GM23338 (cell line): ENCODE measurements at places on chromosomes 11 and 22.

DNA sequence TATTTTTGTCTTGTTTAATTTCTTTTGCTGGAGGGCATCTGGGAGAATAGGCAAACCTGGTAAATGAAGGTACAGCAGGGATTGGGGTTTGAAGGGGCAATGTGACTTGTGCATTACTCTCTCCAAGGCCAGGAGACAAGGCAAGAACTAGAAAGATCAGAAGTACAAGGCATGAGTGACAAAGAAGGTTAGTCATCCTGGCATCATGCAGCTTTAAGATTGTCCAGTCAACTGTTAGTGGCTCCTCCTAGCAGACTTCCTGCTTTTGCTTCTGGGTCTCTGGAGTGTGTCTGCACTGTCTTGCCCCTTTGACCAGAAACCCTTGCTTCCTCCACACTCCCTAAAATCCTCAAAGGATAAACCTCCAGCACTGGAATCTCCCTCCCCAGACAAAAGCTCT, 27.2 kb upstream of the GLYATL1 start:
- no peak for DNase-seq

DNA sequence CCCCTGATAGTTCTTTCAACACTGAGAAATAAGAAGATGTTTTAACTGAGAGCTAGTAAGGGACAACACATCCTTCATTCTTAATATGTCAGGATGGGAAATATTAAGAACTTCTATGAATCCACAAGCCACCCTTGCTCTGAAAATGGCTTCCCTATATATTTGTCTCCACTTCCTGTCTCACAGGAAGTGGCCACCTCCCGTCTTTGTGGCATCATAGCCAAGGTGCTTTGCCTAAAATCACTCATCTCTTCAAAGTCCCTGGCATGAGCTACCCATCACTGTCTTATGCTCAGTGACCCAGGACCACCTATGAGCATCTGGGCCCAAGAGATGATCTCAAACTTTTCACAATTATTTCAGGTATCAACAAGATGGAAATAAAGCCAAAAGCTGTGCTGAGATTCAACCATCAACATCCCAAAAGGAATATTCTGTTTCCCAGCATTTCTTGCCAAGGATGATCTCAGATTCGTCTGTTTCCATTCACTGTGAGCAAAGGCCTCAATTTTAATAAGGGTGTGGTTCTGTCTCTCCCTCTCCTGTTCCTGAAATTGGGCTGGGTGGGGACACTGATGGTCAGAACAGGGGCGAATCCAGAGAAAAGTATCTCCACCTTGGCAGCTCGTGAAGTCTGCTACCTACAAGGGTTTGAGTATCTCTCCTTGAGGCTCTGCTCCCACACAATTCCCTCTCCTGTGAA, 493.9 kb downstream of the MN1 start:
- no peak for DNase-seq

DNA sequence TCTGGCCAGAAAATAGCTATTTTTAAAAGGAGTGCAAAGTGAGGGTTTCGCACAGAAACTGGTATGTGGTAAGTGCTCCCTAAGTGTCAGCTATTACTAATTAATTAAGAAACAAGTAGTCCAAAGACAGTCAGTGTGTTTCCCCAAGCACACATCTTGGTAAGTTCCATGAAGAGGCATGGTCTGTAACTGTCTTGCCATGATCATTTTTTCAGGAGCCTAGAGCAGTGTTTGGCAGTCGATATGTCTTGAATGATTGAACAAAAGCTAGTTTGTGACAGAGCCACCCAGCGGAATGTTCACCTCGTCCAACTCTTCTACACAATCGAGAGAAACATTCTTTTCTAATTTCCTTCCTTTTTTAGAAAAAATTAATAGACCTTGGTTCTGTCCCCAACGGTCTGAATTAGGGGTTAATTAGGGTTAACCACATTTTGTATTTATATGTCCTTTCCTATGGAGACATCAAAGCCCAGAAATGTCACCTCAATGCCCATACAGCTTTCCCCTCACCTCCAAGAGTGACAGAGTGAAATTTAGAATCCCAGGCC, 57.6 kb upstream of the FTH1 start:
- no peak for DNase-seq

GRCh38 chr11:128372977-128373376, 214.4 kb downstream of the ETS1 start:
- no peak for DNase-seq

DNA sequence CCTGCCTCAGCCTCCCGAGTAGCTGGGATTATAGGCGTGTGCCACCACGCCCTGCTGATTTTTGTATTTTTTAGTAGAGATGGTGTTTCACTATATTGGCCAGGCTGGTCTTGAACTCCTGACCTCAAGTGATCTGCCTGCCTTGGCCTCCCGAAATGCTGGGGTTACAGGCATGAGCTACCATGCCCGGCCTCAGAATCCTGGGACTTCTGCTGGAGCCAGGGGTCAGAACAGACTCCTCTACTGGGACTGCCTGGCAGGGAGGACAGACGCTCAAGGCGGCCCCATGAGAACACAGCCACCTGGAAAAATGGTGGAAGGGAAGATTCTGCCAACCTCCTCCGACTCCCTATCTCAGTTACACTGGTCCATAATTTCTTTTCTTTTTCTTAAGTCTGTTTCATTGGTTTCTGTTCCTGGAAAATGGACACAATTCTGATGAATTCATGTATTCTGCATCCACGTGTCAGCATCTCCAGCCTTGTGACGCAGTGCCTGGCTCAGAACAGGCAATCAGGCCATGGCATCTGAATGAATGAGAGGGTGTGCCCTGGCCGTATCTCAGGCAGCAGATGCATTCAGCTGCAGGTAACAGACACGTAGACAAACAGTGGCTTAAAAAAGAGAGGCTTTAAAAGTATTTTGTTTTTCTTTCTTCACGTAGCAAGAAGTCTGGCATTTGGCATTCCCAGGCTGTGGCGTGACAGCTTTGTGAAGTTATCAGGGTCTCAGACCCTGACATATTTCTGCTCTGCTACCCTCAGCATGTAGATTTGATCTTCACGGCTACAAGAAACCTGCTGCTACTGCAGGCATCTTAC, 4.8 kb downstream of the SMIM38 start:
- DNase-seq, result no peak
